ENCODE measurements at places on chromosomes 12 and 14.

- DNase-seq: no peak
Measured at GRCh38 chr14:30295980-30296379, 263.0 kb upstream of the G2E3 start.

DNA sequence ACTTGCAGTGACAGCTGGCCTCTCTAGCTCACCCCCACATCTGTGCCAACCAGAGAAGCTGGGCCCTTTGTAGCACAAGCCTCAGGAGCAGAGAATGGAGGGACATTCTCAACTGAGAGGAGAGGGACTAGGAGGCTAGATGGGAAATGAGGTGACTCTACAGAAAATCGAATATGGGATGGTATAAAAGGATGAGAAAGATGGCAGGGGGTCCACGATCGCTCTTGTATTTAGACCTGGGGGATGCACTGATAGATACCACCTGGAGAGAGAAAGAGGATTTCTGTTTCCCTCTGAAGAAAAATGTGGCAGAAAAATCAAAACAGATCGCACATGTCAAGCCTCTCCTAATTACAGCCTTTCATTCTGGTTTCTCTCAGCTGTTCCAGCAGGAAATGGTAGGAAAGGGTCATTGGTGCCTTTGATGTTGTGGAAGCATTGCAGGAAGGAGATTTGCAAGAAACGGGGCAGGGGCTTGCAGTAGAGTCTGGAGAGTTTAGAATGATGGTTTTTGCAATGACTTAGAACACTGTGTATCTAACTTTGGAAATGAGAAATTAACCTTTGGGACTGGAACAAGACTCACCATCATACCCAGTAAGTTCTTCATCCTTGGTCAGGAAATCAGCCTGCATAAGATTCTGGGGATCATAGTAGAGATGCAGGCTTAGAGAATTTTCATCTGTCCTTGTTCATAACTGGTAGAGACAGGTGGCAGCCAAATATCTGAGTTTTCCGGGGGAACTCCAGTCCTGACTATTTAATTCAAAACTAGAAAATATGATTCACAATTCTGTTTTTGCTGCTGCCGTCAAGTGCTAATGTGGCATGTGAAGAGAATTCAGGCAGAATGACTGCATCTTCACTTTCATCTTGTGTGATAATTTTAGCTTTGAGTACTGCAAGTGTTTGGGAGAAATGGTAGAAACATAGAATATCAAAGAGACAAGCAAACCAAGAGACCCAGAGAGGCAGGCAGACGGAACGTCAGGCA is 98.8 kb downstream of the DAD1 start:
- DNase-seq: no peak

- DNase-seq: no peak
Measured at GRCh38 chr12:129788506-129789084, 115.2 kb downstream of the TMEM132D start.

DNA sequence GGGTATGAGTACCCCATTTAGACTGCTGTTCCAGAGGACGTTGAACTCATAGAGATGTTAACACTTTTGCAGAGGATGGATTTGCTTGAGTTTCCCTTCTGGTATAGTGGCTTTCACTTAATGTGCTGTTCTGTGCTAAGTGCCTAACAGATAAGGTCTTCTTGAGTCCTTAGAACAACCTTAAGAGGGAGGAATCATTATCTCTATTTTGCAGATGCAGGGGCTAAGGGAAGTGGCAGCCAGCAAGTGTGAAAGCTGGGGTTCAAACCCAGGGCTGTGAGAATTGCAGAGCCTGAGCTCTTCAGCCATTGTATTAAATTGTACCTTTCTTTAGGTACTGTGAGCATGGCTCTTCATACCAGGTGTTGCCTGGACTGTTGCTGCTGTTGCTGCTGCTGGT is 122.1 kb upstream of the NRXN3 start:
- no peak for DNase-seq

DNA sequence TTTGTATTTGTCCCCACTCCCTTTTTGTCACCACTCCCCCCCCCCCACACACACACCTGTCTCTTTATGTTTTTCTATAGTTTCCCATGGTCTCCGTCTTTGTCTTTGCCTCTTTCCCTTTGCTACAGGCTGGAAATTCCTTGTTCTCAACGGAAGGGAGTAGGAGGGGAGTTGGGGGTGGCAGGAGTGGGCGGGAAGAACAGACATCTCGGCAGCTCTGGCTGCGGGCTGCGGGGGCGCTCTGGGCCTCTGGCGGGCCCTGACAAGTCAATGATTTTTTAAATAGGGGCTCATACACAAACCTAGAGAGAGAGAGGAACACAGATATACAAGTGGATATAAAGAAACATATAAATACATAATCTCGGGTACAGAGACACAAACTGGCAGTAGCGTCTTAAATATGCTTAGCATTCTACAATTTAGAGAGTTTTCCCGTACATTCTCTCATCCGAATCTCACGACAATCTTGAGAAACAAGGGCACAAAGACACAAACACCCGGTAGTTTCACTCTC is 2.4 kb upstream of the NAB2 start:
- DNase-seq: peak; percentile 61

DNA sequence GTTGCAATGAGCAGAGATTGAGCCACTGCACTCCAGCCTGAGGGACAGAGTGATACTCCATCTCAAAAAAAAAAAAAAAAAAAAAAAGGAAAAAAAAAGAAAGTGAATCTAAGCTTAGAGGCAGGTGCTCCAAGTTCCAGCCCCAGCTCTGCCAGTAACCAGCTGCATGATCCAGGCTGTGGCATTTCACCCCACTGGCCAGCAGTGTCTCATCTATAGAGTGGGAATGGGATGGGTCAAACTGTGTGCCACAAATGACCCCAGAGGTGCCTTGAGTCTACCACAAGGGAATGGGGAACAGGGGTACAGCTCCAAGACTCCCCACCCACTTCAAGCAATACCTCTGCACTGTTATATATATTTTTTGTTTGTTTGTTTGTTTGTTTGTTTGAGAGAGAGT is 5.0 kb downstream of the PLEKHD1 start:
- no peak for DNase-seq

- peak; percentile 91 for DNase-seq
Measured at GRCh38 chr14:24995016-24995415, 54.9 kb downstream of the STXBP6 start.

- no peak for DNase-seq
Measured at GRCh38 chr12:33438025-33438772, 1.4 kb downstream of the SYT10 start.

DNA sequence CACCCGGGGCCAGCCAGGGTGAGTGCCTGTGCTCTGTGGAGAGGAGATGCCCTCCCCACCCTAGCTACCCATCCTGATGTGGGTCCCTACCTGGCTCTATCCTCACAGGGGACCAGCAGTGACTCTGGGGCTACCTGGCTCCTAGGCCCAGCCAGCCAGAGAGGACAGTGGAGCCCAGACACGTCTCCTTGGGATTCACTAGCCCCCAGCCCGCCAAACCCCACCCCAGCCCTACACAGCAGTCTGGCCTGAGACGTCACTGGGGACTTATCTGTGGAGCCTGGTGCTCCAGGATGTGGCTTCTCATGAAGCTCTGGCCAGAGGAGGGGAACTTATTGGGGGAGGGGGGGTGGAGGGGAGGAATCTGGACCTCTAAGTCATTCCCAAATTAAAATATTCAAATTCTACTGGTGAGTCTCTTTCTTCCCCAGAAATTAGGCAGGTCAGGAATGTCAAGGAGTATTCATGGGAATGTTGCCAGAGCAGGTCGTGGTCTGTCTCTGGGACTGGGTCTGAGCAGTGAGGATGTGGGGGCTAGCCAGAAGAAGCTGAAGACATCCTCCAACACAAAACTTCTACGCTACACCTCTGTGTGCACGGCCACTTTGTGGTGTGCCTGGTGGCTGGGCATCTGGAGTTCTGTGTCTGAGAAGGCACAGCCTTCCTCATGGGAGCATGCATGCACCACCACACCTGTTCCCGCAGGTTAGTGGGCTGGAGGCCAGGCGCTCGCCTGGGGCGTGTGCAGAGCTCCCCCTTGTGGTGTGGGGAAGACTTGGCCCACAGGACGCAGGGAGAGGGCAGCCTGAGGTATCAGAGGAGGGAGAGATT is 2.7 kb downstream of the CMTM5 start:
- DNase-seq: peak; percentile 60

GRCh38 chr14:40188006-40188405 is 755.8 kb upstream of the FBXO33 start:
- no peak for DNase-seq

GRCh38 chr12:5222011-5222461 is 178.4 kb downstream of the KCNA5 start:
- DNase-seq: peak; percentile 32

DNA sequence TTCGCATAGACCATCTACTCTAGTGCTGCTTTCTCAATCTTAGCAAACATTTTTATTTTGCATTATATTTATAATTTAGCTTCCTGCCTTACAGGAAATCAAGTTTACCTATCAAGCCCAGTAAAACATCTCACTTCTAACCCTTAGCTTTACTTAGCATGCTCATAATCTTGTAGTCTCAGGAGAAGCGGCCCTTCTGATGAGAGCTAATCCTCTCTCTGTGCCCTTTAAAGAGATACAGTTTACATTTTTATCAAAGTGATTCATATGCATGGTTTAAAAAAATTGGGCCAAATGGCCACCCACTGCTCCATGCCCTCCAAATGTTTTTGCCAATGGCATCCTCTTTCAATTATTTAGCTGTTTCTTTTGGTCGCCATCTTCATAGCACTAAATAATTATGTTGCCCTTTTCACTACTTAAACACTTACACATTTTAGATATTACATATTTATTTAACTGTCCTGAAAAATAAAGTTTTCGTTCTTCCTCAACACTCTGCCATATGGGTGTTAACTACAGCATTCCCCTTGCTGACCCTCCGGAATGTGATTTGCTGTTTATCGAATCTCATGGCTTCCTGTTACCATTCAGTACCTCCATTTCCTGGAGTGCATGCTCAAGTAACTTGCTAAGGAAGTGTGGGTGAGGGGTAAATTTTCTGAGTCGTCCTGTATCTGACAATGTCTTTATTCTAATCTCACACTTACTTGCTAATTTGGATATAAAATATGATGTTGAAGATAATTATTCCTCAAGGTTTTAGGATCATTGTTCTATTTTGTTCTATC is 29.3 kb downstream of the YLPM1 start:
- DNase-seq: peak; percentile 10

GRCh38 chr12:127677537-127678131 is 589.3 kb upstream of the TMEM132C start:
- DNase-seq: peak; percentile 82

- peak; percentile 34 for DNase-seq
Measured at GRCh38 chr12:40105265-40105514, 691 bp downstream of the SLC2A13 start.

DNA sequence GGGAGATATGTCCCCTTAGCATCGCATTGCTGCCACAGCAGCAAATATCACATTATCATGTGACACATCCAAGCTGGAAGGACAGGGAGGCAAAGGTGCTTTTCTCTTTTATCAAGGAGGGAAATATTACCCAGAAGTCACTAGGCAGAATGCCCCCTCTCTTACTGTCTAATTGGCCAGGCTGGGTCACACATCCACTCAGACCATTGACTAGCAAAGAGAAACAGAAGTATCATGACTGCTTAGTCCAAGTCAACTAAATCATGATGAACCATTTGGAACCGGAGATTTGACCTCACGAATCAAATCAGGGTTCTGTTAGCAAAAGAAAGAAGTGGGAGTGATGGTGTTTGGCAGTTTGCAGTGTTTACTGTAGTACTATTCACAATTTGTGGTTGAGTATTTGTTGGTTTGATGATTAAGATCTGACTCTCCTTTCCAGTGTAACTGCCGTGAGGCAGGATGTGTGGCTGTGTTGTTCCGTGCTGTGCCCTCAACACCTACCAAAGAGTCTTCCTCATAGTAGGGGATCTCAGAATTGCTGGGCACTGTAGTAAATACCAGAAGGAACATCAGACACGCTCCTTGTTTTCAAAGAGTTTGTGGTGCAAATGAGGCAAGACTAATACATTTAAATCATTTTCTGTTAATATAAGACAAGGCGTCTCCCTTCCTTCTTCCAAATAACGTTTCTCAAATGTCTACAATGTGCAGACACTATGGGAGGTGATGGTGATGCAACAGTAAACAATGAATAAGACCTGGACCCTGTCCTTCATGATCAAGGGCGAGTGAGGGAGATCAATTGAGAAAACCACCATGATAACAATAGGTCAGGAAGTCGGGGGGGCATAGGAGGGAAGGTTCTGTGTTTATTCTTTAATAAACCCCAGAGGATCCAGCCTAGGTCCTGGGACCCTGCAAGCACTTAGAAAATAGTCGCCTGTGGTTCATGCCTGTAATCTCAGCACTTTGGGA is 194.4 kb upstream of the CRY1 start:
- no peak for DNase-seq

- DNase-seq: peak; percentile 27
Measured at GRCh38 chr12:26195250-26195640, at the start of gene SSPN. Gene SSPN, plus strand, starts transcription at chr12:26195573. Its CDS starts 100 bp downstream, at chr12:26195673.

- no peak for DNase-seq
Measured at GRCh38 chr14:65371784-65372183, 40.7 kb upstream of the FUT8 start.

- DNase-seq: no peak
Measured at GRCh38 chr14:81091139-81091538, 129.6 kb downstream of the GTF2A1 start.

GRCh38 chr12:4111010-4111409 is 162.6 kb upstream of the CCND2 start:
- DNase-seq: no peak

DNA sequence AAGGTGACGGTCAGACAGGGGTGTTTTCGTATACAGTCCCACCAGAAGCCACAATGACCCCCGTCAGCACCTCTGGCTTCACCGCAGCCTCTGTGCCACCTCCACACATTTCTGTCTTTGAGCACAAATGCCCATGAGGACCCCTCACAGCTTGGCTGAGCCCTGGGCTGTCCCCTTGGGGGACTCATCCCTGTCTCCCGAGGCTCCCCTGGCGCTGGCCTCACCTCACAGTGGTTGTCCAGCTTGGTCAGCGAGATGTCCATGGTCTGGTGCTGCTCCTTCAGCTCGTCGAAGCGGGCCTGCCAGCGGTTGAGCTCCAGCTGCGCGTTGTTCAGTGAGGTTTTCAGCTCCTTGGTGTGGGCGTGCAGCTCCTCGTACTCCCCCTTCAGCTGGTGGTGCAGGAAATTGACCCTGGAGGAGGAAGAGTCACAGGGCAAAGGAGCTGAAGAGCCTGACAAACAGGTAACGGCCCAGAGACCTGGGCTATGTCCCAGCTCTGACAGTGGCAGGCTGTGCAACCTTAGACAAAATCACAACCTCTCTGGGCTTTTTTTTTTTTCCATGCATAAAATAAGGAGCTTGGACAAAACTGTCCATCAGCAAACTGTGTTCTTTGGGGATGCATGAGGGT is 52.7 kb upstream of the GPR68 start:
- DNase-seq: no peak

- DNase-seq: no peak
Measured at GRCh38 chr12:55696796-55697462, 10.8 kb downstream of the ITGA7 start.

- no peak for DNase-seq
Measured at GRCh38 chr12:130966443-130967030, 12.8 kb downstream of the ADGRD1 start.

GRCh38 chr12:15774819-15775218 is 14.4 kb downstream of the EPS8 start:
- no peak for DNase-seq

DNA sequence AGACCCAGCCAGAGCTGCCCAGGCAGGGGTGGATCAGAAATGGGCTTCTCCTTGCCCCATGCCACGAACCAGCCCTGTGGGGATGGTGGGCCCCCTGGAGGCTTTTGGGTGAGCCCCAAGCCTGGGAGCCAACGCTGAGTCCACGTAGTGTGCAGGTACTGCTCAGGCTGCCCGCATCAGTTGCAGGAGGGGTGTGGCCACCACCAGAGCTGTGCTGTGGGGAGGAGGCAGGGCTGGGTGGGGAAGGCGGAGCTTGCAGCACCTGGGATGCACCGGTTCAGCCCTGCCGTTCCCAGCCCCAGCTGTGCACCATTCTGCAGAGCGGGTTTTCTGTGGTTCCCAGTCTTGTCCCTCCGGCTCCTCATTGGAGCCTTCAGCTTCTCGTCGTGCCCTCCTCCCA is 36.3 kb downstream of the IL31 start:
- no peak for DNase-seq
